Cardiac septum (tissue), 1 donor: ENCODE measurements at places on chromosomes 16 and 17. TPM values are rescaled to one million over a fixed set of nuclear protein-coding genes. Genes with fewer than 3 reads are reported as not detected.

The KCNG4 gene
- total RNA-seq, result not detected

The EMP2 gene
- total RNA-seq, result 51.1 TPM

The WDR90 gene
- total RNA-seq, result 13.9 TPM

The TP53TG3D gene
- total RNA-seq, result 0.81 TPM

The MYH8 gene
- 0.05 TPM for total RNA-seq

The SLFN14 gene
- total RNA-seq, result 0.08 TPM

The CCL13 gene
- total RNA-seq, result 0.97 TPM

The RGS11 gene
- total RNA-seq, result 31.4 TPM

The ZNF624 gene
- 3.4 TPM for total RNA-seq

The ZG16 gene
- not detected for total RNA-seq

The PSME3IP1 gene
- 58.1 TPM for total RNA-seq

The HOXB3 gene
- 4.2 TPM for total RNA-seq

The MAP2K6 gene
- total RNA-seq, result 0.57 TPM

The TNFRSF13B gene
- not detected for total RNA-seq

The RAP1GAP2 gene
- total RNA-seq, result 31.2 TPM

The CDK3 gene
- 2.7 TPM for total RNA-seq

The SGCA gene
- 159 TPM for total RNA-seq

The CDH13 gene
- 108 TPM for total RNA-seq

The CD300A gene
- 2.6 TPM for total RNA-seq

The ADAP2 gene
- 6.8 TPM for total RNA-seq

The TOX3 gene
- total RNA-seq, result not detected

The CTRB1 gene
- not detected for total RNA-seq

The CHD9 gene
- 64.6 TPM for total RNA-seq

The ASPA gene
- total RNA-seq, result 0.94 TPM

The DOC2A gene
- total RNA-seq, result 0.38 TPM

The HSPB9 gene
- total RNA-seq, result not detected

The RHOT1 gene
- 39.4 TPM for total RNA-seq

The WFIKKN1 gene
- total RNA-seq, result 0.40 TPM

The KCNJ18 gene
- not detected for total RNA-seq

The GIT1 gene
- 36.2 TPM for total RNA-seq

The TBCD gene
- total RNA-seq, result 67.3 TPM

The CYB561 gene
- 6.8 TPM for total RNA-seq
